ENCODE measurements at places on chromosomes 3 and 15.

DNA sequence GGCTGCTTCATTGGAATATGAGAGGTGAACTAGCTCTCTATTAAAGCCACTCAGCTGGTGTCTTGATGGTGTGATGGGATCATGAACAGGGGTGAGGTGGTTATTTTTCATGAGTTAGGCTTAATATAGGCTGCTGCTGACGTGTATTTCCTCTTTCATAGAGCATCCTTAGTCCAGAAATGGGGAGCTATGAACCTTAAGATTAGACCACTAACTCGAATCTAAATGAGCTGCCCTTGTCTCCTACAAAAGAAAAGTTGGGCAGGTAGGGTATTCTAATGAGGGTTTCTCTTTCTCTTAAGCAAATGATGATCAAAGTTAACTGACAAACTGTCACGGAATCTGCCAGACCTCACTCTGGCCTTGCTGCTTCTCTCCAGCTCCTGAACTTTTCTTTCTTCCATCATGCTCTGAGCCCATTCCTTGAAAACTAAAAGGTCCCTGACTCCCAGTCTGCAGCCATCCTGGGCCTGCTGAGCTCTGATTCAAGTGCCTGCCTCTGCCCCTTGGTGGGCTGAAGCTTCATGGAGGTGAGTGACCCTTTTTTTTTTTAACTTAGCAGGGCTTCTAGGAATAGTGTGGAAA is at the start of gene TRIM69:
TSS of gene TRIM69 (plus strand) at position 348 of the 585 bp plus-strand sequence. CDS start at position 525, 177 bp downstream.
- no peak for DNase-seq

DNA sequence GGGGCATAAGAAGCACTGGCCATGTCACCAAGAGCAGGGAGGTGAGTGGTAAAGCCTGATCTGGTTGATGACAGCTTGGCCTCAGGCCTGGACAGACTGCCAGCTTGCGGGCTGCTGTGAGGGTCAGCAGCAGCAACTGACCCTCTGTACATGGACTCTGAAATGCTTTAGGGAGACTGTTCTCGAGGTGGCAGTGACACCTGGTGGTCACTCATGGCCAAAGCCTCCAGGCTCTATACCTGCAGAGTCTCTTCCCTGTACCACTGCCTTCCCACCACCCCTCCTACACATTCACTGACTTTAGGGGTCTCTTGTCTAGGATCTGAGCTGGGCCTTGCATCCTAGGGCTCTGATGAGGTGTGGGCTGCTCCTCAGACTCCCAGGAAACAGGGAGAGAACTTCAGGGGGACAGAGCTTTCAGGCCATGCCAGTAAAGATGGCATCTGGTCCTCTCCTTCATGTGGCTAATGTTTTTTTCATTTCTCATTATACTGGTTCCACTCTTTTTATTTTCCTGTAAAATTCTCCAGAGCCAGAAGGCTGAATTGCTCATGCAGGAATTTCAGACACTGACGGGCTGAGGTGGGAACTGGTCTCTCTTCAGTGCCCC is 17.2 kb upstream of the TIMP4 start:
- DNase-seq: peak; percentile 33

- no peak for DNase-seq
These were observed 84.4 kb downstream of the PLXNA1 start for GRCh38 chr3:127067116-127067910.

GRCh38 chr15:65937476-65937875 is 68.2 kb downstream of the RAB11A start:
- peak; percentile 38 for DNase-seq
